ENCODE measurements at places on chromosomes 7 and 10.

DNA sequence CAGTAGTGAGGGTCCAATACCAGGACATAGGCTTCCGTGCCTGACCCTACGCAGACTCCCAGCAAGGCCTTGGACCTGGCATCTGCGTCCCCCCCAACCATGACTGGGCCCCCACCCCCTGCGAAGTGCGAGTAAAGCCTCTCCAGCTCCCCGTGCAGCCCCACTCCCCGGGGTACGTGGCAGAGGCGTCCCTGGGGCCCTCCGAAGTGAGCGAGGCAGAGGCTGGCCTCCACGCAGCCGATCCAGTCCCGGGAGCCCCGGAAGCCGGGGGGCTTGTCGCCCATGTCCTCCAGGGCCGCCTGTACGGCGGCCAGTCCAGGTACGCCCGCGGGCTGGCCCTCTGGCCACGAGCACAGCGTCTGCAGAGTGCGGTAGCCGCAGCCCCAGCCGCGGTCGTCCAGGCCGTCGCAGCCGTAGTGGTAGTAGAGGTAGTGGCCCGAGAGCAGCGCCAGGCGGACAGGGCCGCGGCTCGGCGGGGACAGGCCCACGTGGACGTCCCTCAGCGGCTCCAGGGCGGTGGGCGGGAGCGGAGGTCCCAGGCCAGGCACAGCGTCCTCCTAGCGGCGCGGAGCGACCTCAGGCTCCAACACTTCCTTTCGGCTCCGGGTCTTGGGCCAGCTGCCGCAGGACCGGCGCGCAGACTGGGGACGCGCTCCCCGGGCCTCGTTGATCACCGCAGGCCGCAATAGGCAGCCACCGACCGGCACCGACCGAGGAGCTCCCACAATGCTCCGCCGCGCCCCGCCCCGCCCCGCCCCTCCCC is at the start of gene UFSP1:
TSS of gene UFSP1 (minus strand) at position 728 of the 763 bp plus-strand sequence. CDS start at position 284, 444 bp downstream.
- no peak for DNase-seq

GRCh38 chr7:86928308-86928707 is 131.1 kb downstream of the ELAPOR2 start:
- DNase-seq: no peak

- DNase-seq: no peak
These were observed 43.9 kb upstream of the GSAP start for GRCh38 chr7:77460057-77460486.

- DNase-seq: no peak
These were observed 661.2 kb downstream of the AUTS2 start for GRCh38 chr7:70259502-70259901.

- DNase-seq: no peak
These were observed 162.1 kb upstream of the SHH start for GRCh38 chr7:155974186-155974897.

- DNase-seq: no peak
These were observed 5.1 kb downstream of the ZMIZ1 start for GRCh38 chr10:79073784-79074432.

DNA sequence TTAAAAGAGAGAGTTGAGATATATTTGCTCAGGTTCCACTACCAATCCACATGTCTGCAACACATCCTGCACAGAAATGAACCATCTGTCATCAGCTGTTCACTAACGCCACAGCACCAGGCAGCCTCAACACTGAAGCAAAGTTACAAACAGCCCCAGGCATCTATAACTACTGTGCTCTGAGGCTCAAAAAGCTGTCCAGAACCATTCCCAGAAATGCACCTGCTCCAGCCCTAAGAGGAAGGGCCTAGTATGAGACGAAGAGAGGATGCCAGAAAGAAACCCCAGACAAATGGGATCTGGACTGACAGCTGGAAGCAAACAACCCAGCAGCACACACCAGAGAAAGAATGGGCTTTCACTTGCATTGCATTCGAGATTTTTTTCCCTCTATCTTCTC is 159.3 kb downstream of the ELMO1 start:
- DNase-seq: no peak

- no peak for DNase-seq
These were observed 66.1 kb downstream of the LSMEM1 start for GRCh38 chr7:112546723-112547513.

- DNase-seq: no peak
These were observed 26.1 kb downstream of the HACD1 start for GRCh38 chr10:17590969-17591645.

DNA sequence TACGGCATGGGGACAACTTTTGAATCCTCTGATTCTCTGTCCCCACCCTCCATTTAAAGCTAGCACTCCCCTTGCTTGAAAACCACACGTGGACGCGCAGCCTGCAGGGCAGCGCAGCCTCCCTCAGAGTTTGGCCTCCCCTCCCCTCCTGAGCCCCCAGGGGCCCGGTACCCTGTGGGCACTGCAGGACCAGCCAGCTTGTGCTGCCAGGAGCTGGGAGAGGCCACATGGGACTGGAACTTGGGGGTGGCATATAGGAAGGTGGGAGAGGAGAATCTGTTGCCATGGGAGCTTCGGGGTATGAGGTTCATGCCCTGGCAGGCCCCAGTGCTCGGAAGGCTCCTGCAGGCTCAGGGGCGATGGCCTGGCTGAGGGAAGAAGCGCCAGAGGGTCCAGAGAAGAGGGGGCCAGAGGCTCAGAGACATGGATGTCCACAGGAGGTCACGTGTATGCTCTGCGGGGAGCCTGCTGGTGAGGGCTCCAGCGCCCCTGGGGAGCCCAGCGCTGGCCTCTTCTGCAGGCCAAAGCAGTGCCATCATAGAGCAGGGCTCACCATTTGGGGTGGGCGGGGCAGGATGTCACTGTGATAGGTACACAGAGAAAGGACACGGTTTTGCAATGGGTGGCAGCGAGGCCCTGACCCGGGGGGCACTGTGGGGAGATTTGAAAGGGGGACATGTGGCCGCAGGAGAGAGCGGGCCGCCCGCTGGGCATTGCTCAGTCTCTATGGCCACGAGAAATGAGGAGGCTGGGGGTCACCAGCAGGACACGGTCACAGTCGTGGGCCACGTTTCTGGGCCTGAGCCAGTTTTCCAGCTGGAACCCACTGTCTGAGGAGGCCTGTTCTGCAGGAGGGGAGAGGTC is 64.2 kb downstream of the GLRX3 start:
- DNase-seq: no peak

DNA sequence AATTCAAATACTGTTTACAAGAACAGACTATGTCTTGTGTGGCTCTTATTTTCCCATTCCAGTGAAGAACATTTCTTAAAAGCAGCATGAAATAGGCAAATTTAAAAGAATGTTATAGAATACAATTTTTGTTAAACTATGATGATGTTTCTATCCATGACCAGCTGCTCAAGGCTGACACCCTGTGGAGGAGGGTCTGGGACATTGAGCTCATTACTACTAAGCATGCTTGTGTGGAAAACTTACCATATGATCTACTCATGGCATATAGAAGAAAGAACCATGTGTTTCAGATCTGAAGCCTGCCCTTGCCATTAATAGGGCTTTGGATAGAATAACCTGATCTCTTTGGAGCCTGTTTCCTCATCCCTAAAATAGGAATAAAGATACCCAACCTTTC is 125.0 kb downstream of the FOXP2 start:
- DNase-seq: no peak

DNA sequence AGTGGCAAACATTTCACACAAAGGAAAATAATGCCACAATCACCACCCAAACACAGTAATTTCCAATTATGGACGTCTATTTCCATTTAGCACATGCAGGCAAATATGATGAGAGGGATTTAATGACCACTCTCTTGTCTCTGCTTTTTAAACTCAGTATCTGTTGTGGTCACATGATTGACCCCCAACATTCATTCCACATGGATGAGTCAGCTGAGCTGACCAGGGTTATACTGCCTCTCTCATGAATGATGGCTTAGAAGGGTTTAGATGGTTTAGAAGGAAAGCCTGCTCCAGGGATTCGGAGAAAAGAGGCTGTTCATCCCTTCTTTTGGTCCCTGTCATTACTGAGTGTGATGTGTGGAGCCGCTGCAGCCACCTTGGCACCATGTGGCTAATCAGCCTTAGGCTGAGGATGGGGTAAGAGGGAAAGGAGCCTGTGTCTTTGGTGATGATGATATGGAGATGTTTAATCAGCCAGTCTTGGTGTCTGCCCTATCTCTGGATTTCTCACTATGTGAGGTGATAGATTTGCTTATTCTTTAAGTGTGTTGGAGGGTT is 38.2 kb upstream of the JAKMIP3 start:
- DNase-seq: no peak

- no peak for DNase-seq
These were observed 11.1 kb upstream of the CRTAC1 start for GRCh38 chr10:98041352-98042043.

DNA sequence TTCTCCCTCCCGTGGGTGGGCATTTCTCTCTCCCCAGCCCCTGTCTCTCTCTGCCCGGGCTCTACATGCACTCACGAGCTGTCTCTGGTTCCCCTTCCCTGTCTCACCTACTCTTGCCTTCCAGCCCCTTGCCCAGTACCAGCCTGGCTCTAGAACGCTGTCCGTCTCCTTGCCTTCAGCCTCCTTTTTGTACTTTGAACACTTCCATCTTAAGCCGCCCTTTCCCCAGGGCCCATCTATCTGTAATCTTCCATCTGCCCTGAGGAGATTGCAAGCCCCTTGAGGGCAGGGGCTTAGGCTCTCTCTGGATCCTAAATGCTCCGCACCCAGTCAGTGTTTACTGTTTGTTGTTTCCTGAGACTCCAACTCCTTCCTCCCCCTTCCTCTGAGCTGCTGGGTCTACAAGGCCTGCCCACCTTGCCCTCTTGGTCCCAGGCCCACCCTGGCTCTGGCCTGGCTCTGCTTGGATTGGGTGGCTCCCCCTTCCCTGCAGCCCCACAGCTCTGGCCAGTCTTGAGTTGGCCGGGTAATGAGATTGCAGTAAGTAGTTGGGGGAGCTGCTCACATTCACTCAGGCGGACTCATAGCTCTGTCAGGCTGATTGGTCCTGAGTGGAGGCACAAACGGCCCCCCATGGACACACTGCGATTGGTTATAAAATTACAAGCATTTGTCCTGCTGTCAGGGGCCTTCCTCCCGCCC is 28.3 kb downstream of the POLL start:
- DNase-seq: no peak

GRCh38 chr7:77276120-77276519 is 76.5 kb upstream of the FGL2 start:
- no peak for DNase-seq

DNA sequence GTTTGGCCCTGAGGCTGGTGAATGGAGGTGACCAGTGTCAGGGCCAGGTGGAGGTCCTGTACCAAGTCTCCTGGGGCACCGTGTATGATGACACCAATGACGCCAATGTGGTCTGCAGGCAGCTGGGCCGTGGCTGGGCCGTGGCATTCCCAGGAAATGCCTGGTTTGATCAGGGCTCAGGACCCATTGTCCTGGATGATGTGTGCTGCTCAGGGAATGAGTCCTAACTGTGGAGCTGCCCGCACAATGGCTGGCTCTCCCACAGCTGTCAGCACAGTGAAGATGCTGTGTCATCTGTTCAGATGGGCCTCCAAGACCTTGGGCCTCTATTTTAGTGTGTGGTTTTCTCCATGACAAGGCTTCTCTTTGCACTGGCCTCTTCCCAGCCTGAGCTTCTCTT is 64.0 kb downstream of the DMBT1 start:
- no peak for DNase-seq

DNA sequence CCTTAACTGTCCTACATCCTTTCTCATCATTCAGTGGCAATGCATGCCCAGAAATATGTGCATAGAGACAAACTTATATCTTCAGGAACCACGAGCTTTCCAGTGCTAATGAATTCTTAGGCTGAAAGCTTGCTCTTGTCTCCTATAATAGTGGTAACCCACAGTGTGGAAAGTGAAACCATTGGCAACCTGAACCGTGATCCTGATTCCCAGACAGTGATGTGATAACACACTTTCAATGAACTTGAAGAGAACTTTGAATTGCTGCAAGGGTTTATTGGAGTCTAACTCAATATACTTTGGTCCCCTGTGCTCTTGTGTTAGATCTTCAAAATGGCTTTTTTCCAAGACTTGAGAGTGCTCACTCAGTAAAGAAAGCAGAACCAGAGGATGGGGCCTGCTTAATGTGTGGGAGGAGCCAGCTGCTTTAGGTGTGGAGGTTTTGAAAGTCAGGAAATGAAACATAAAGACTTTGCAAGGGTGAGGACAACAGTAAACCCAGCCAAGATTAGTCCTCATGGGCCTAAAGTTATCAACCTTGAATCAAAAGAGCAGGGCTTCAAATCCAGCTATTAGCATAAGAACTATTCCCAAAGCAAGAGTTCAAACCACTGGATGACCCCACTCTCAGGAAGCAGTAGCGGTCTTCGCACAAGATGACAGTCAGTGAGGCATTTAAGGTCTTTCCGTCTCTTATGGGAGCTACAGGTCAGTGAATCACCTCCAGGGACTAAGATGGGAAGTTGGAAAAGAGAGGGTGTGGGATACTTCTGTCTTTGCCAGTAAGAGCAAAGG is 332.4 kb upstream of the NRP1 start:
- no peak for DNase-seq

DNA sequence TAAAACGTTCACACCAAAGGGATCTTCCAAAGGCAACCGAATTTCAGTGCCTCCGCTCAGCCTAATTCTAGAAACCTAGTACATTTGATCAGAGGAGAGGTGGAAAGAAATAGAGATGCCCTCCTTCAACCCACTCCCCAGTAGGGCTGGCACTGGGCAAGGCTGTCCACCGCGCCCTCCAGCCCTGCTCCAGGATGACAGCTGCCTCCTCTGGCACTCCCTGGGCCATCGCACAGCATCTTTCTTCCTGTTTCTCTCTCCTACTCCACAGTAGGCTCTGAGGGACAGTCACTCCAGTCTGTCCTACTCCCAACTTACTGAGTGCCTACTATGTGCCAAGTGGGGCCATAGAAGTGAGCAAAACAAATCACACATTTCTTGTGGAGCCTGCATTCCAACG is 226.2 kb downstream of the SKIDA1 start:
- DNase-seq: no peak

DNA sequence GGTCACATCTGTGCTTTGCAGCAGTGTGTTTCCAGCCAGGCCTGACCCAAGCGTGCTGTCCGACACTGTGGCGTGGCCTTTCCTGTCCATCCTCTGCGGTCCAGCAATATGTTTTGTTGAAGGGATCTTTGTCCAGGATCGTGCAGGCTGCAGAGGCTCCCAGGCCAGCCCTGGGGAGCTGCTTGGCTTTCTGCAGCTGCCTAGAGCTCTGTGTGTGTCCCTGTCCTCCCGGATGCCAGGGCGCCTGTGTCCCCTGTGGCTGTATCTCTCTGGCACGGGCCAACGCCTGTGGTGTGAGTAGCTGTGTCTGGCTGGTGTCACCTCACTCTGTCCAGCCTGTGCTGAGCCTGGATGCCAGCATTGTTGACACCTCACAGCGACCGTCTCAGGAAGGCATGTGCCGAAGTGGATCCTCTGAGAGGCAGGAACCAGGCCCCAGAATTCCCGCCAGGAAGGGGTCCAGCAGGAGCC is 94.5 kb downstream of the INPP5A start:
- no peak for DNase-seq

GRCh38 chr10:71927776-71928592 is 36.2 kb upstream of the CHST3 start:
- DNase-seq: no peak

DNA sequence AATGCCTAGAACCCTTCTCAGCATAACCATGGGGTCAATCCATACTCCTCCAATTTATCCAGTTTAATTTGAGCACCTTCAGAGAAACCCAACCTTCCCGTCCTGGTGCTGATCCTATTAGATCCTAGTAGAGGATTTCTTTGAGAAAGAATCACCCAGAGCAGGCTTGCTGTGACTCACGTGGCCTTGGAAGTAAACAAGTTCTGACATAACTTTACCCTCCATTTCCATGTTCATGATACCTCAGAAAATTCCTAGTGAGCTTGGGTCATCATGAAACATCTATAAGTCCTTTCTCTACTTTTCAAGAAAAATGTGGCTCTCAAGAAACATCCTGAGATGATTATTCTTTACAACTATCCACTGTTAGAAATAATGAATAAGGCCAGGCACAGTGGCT is 71.7 kb downstream of the PRLHR start:
- no peak for DNase-seq

GRCh38 chr7:43764807-43765491 is 6.5 kb downstream of the BLVRA start:
- DNase-seq: no peak

All from stimulated activated CD8-positive, alpha-beta memory T cell treated with anti-CD3 and anti-CD28 coated beads, Interleukin-7, amount 100 ng/mL, for 1 hour (primary cell).